Nephron progenitor cell (in vitro differentiated cells): ENCODE measurements at places on chromosomes 7 and 10.

- no peak for DNase-seq
These were observed 197.9 kb downstream of the HDAC9 start for GRCh38 chr7:18693406-18693805.

DNA sequence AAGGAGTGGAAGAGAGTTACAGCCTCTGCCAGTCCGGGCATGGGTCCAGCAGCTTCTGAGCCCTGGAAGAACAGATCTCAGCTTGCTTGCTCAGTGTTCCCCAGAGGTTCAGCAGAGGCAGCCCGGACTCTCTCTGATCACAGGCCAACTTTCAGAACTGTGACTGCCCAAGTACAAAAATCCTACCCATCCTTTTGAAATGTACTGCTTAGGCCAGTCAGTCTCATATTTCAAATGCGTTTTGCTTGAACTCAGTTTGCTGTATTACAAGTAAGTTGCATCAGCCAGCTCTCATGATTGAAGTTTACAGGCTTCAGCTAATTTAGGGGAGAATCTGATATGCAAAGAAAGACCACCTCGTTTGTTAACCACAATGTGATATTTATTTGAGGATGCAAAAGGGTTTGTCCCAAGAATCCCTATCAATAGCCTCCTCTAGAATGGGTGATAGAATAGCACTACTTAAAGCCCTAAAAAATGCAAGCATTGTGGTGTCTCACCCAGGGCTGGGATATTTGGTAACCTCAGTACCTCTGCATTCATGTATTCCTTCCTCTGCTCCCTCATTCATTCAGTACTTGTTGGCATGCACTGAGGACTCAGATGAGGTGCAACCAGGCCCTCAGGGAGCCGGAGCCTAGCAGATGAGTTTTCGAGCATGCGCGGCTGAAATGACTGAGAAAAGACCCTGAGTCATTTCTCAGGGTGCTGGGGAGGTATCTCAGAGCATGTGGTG is 7.0 kb downstream of the AIMP2 start:
- DNase-seq, result no peak

DNA sequence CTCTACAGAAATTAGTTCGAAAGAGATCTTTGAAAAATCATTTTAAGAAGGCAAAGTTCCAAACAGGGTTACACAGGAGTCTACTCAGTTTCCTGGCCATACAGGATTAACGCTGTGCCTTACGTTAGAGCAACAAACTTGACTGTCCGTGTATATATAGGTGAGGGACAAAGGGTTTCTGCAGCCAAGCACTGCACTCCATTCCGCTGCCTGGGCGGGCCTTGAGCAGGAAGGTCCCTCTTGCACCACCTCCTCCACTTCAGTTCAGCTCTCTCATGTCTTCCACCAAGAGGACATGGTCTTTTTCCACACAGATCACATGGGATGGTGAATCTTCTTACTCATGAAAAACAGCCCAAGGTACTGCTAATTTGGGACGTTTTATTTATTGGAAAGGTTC is 43.2 kb downstream of the MCMBP start:
- no peak for DNase-seq

- DNase-seq, result no peak
These were observed 435.4 kb downstream of the SUGCT start for GRCh38 chr7:40570223-40570622.

GRCh38 chr10:3976171-3976570 is 191.2 kb upstream of the KLF6 start:
- no peak for DNase-seq

- DNase-seq, result no peak
These were observed 100.6 kb upstream of the DIP2C start for GRCh38 chr10:789831-790701.

GRCh38 chr10:124530215-124530665 is 68.6 kb downstream of the LHPP start:
- peak; percentile 91 for DNase-seq

DNA sequence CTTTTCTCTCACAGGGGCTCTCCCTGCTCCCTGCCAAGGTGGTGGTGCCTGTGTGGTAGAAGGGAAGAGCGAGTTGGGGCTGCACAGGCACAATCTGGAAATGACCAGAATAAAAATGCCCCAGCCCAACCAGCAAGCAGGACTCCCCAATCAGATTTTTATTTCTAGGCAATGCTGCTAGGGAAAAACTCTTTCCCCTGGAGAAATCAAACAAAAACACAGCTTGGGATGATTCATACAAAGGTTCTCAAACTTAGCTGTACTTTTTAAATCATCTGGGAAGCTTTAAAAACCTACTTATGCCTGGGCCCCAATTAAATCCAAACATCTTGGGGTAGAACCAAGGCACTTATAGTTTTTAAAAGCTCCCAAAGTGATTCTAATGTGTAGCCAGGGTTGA is 243.2 kb downstream of the HTR7 start:
- no peak for DNase-seq

DNA sequence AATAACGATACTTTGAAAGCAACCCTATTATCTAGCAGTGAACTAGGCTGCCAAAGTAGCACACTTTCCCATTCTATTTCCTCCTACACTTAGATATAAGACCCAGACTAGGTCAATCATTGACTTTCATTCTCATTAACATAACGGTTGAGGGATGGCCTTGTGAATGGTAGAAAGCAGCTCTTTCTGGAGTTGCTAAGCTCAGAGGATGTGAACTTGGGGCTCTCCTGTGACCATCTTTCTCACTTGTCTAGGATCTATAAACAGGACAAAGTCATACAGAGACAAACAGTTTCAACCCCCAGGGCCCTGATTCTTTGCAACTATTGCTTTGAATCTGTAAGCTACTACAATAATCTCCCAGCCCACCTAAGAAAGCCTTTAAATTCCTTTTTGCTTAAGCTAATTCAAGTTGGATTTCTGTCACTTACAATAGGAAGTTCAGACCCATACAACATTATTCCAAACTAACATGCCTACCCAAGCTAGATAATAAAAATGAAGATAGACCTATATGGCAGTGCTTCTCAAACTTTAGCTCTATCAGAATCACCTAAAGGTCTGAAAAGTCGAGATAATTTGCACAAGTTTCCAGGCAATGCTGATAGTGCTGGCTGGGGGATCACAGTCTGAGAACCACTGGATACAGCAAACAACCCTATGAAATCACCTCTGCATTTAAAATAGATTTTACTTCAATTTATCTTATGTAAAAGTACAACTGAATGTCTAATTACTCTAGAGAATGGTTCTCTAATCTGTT is 16.7 kb downstream of the P4HA1 start:
- DNase-seq, result no peak

GRCh38 chr7:104894726-104895521 is 119.1 kb upstream of the KMT2E start:
- DNase-seq, result no peak

- DNase-seq, result no peak
These were observed 179.9 kb downstream of the PTPRN2 start for GRCh38 chr7:158407581-158408317.
